Nephron progenitor cell (in vitro differentiated cells): ENCODE measurements at places on chromosomes 1 and 21.
A peak's percentile ranks its signal among the peaks of the same experiment; 100 is the strongest.

DNA sequence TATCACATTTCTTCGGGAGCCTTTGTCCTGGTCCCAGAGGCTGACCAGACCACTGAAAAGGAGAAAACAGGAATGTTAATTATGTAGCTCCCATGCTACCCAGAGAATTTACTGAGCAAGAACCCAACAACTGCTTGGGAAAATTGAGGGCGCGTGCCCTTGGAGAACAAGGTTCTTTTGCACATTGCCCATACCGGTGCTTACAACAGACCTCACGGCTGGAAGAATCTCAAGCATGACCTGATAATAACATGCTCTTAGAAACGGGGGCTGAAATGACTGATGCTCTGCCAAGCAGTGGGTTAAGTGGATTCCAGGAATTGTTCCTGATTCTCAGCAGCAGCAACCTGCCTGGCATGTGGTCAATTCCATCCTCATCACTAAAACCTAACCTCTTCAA is 49.3 kb upstream of the AJAP1 start:
- DNase-seq: no peak

DNA sequence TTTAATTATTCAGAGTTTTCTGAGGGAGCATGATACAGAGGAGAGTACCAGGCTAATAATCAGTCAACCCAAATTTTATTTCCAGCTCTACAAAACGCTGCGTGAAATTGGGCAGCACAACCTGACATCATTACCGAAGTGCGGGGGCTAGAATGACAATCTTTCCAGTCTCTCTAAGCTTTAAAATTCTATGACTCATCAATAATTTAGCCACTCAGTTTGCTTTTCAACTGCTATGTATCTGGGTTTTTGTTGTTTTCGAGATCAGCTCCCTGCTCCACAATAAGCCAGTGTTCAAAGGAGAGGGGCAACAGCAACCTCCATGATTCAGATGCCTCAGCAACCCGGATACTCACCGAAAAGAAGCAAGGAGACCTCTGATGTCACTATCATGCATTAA is 13.9 kb downstream of the SORT1 start:
- no peak for DNase-seq

GRCh38 chr1:222247811-222248310 is 300.0 kb downstream of the HHIPL2 start:
- DNase-seq: no peak

GRCh38 chr21:36254106-36254941 is 65.7 kb upstream of the MORC3 start:
- DNase-seq: no peak

DNA sequence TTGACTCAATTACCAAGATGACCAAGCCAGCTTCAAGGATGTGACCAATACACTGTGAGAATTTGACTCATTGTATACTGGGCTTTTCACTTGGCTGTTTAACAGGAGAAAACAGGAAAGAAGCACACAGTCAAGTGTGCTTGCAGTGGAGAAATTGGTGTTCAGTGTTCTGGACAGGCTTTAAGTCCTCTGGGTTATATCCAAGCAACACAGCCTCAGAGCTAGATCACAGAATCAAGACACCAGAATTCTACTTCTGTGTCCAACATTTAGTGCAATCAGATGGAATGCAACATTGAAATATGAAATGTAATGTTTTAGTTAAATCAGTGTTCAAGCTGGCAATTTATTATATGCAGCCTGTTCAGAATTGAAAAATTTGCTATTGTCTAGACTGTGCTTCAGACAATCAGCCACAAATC is 694.4 kb downstream of the LTN1 start:
- DNase-seq: no peak

- DNase-seq: no peak
Observed at GRCh38 chr21:32114419-32115035, 164.3 kb downstream of the MIS18A start.

DNA sequence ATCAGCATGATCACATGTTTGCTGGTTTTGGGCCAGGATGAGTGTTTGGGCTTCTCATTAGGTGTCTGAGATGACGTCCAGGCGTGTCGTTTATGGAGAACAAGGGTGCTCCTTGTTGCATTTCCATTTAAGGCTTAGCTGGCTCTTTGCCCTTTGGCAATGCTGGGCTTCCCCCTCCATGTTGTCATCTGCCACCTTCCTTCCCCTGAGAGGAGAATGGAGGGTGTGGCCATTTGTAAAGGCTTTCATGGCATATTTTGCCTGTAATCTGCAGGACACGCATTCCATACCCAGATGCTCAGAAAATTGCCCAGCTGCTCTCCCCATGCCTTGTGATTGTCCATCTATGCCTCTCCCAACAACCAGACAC is 27.7 kb downstream of the PKP1 start:
- no peak for DNase-seq

DNA sequence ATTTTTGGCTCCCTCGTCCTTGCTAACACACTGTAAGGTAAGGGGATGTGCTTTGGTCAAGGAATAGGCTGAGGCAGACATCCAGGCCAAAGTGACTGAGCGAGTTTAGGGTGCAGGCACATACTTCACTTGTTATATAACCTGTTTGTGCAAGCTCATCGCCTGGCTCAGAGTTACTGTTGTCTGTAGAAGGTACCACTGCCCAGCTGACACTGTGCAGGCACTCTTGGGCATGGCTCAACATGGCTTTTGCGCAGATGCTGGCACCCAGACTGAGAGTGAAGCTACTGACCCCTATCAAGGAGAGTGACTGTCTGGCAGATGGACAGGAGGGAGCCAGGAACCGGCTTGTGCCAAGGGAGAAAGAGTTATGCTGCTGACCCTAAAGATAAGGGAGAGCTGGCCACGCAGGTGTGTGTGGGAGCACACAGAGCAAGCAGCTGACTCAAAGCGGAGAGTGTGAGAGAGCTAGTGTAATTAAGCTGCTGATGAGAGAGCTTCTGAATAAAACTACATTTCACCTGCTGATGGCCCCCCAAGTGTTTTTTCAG is 307.3 kb upstream of the USP24 start:
- no peak for DNase-seq

GRCh38 chr1:109443476-109443875 is 17.2 kb upstream of the PSMA5 start:
- no peak for DNase-seq

GRCh38 chr1:234614081-234614489 is 4.1 kb upstream of the IRF2BP2 start:
- no peak for DNase-seq

GRCh38 chr1:178621822-178622221 is 103.2 kb upstream of the RALGPS2 start:
- no peak for DNase-seq

- DNase-seq: no peak
Observed at GRCh38 chr21:31172328-31172727, 134.1 kb upstream of the KRTAP19-8 start.

GRCh38 chr1:20610970-20611369 is 22.1 kb downstream of the CDA start:
- no peak for DNase-seq

- DNase-seq: no peak
Observed at GRCh38 chr1:93766451-93766850, 84.8 kb upstream of the BCAR3 start.

DNA sequence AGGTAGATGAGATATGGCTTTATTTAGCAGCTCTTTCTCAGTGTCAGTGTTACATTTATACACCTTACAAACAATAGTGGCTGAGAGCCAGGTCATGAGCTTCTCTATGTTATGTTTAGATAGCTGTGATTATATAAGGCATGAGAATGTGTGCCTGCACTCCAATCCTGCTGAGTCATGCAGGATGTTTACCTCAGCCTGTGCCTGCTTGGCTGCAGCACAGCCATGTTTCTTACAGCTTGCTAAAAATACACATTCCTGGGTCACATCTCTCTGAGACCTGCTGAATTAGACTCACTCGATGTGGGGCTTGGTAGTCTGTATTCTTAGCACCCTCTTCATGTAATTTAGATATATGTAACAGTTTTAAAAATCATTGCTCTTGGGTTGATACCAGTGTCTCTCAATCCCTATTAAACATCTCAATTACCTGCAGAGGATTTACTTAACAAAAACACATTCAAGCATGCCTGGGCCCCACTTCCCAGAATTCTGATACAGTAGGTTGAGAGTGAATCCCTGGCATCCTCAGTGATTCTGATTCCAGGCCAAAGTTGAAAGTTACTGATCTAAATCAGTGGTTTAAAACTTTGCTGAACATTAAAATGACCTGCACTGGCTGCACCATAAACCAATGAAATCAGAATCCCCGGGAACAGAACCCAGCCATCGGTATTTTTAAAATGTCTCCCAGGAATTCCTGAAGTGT is 107.5 kb downstream of the GDAP2 start:
- DNase-seq: no peak

- DNase-seq: peak; percentile 23
Observed at GRCh38 chr1:17359031-17359430, 13.0 kb upstream of the PADI6 start.

GRCh38 chr1:15225461-15225860 is 21.6 kb upstream of the FHAD1 start:
- no peak for DNase-seq

DNA sequence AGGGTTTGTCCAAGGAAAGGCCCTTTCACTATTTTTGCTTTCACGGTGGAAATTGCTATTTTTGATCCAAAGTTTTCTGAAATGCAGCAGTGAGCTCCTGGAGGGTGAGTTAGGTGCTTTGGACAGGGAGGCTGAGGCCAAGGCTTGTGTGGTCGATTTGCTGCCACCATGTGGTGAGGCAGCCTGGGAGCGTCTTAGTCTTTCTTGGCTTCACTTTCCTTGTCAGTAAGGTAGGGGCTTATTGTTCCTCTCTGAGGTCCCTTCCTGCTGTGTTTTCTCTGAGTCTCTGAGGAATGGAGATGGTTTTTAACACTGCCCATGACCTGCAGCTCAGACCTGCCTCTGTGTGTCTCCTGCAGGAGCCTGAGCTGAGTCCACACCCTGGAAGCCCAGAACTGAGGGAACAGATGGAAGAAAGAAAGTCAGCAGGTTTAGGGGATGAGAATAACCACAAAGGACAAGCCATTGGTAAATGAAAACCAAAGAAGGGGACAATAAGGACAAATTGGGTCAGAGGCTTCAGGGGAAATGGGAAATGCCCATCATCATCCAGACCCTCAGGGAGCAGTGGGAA is 20.1 kb upstream of the S100A10 start:
- DNase-seq: peak; percentile 44

GRCh38 chr1:219659684-219660083 is 46.8 kb upstream of the ZC3H11B start:
- no peak for DNase-seq

DNA sequence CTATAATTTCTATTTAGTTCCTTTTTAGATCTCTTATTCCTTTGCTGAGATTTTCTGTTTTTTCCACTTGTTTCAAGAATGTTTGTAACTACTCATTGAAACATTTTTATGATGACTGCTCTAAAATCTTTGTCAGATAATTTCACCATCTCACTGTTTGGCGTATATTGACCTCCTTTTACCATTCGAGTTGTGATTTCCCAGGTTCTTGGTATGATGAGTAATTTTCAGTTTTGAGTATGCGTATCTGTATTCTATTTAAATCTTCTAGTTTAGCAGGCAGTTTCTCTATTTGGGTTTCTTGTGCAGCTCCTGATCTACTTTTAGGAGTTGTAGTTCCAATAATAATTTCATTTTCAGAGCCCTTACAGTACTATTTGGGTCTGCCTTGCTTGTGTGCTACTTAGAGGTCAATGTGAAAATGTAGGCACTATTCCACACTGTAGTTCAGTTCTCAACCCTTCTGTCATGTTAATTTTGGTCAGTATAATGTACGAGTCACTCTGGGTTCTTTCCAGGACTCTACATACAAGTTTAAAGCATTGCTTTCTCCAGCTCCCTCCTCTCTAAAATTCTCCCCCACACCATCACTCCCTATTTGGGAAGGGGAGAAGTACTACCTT is 115.5 kb downstream of the ACBD6 start:
- no peak for DNase-seq

DNA sequence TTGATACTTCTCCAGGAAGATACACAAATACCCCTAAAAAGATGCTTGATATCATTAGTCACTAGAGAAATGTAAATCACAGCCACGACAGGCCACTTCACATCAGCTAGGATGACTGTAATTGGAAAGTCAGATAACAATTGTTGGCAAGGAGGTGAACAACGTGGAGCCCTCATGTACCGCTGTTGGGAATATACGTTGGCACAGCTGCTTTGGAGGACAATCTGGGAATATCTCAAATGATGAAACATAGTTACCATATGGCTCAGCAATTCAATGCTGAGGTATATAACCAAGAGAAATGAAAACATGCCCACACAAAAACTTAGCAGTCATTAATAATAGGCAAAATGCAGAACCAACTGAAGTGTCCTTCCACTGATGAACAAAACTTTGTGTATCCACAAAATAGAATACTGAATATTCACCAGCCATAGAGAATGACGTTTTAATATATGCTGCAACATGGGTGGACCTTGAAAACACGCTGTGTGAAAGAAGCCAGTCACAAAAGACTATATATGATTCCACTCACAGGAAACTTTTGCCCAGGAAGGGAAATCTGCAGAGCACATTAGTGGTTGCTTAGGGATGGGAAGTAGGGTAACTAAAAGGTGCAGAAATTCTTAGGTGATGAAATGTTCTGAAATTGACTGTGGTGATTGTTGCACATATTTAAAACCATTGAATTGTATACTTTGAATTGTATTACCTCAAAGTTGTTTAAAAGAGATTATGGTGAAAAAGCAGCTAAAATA is 95.4 kb downstream of the AHCTF1 start:
- no peak for DNase-seq

GRCh38 chr1:198167436-198167934 is 10.7 kb downstream of the NEK7 start:
- no peak for DNase-seq
